Activated naive CD8-positive, alpha-beta T cell treated with anti-CD3 and anti-CD28 coated beads, Interleukin-2, amount 50 U/mL, for 24 hours (primary cell): ENCODE measurements at places on chromosomes 4 and X.

DNA sequence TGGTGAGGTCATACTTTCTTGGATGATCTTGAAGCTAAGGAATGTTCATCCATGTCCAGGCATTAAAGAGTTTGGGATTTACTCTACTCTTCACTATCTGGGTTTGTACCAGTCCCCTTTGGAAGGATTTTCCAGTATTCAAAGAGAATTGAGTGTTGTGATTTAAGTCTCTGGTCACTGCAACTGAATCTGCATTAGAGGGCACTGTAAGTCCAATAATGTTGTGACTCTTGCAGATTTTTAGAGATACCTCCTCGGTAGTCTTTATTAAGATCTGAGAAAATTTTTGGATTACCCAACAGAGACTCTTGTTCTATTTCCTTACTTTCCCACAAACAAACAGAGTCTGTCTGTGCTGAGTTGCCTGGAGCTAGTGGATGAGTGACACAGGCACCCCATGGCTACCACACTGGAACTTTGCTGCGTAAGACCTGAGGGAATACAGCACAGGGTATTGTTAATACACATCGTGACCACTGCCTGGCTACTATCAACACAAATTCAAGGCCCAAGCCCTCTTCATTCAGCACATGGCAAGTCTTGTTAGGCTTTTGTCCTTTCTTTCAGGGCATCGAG is 357.1 kb upstream of the KLHL4 start:
- H3K36me3 ChIP-seq, result no peaks in the 10 kb centered on the region
- DNase-seq, result no peak

DNA sequence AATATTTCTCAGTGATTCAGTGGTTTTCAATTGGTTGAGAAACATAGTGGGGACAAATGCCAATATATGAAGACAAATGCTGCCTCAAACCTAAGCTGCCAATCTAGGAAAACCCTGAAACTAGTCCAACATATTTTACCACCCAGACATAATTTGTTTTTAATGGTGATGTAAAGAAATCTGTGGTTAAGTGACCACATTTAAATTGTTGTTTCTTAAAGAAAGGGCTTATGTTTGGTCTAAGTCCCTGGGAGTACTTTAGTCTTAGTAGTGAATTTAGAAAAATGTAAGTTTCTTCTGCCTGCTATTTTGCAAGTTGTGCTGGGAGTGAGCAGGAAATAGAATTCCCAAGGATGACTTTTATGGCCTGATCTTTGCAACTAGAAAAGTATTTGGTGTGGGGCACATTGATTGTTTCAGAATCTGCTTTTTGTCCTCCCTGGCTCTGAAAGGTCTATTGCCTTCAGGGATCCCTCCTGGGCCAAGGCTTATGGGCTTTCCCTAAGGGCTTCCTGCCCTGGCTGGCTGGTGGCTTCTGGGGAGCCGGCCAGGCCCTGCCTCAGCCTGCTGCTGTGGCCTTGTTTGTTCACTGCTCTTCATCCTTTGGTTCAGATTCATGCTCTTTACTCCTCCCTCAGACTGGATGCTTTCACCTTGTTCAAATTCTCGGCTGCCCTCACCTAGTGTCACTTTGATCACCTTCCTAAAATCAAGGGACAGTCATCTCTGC is 169.8 kb upstream of the JADE1 start:
- H3K27ac ChIP-seq, result no peak overlapping the region
- no peaks in the 10 kb centered on the region for H3K4me1 ChIP-seq
- no peaks in the 10 kb centered on the region for H3K27me3 ChIP-seq
- no peaks in the 10 kb centered on the region for H3K36me3 ChIP-seq
- DNase-seq, result no peak
- H3K4me3 ChIP-seq, result no peak overlapping the region

DNA sequence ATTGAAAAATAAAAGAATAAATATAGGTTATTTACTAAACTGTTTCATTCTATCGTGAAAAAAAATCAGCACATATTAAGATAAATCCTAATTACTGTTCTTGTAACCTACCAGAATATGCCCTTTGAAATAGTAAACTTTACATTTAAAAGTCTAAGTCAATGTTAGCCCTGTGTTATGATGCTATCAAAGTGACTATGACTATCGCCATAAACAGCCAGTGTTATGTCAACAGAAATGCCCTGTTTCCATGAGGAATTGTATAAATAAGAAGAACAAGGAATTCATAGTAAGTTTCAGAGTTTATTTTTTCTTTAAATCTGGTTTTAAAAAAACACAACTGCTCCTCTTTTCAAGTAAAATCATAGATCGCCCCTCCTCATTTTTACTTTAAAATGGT is 11.4 kb downstream of the NR3C2 start:
- DNase-seq, result no peak
- no peaks in the 10 kb centered on the region for H3K27me3 ChIP-seq
- no peak overlapping the region for H3K4me3 ChIP-seq

DNA sequence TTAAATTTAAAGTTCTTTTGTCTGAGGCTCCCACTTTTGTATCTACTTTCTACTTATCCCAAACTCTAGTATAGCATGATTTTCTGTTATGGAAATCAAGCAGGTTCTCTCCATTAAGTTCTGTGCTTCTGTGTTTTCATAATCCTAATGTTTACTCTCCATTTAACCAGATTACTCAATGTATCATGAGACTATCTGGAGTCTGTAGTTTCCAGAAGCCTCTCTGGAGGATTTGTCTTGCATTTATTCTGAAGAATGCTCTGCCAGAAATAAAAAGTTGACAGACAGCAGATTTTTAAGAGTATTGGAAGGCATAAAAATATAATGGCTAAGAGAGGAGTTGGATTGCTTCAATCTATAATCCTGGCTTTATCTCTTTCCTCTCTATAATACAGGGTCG is 39.2 kb upstream of the PLS3 start:
- H3K36me3 ChIP-seq, result no peaks in the 10 kb centered on the region
- H3K4me3 ChIP-seq, result no peak overlapping the region
- no peak for DNase-seq

- no peaks in the 10 kb centered on the region for H3K36me3 ChIP-seq
- H3K4me1 ChIP-seq, result no peaks in the 10 kb centered on the region
- no peak overlapping the region for H3K27ac ChIP-seq
Observed at GRCh38 chrX:23374291-23374690, 39.6 kb downstream of the PTCHD1 start.

GRCh38 chr4:32962100-32962499 is 2241.9 kb downstream of the PCDH7 start:
- H3K4me3 ChIP-seq, result no peak overlapping the region
- no peak overlapping the region for H3K27ac ChIP-seq
- no peaks in the 10 kb centered on the region for H3K4me1 ChIP-seq
- DNase-seq, result no peak

DNA sequence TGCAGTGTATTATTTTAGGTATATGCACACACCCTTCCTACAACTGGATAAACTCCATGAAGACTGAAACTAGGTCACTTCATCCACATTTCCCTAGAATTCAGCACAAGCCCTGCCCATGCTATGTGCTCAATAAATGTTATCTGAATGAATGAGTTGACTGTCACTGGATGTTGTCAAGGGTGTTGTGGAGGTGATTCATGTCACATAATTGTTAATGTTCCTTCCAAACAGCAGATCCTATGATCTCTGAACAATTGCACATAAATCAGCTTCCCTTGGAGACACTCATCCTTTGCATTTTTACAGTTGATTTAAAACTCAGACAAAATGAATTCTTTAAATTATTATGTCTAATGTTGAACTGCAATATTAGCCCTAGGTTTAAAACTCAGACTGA is 154.7 kb downstream of the TSPAN5 start:
- H3K27ac ChIP-seq, result no peak overlapping the region
- H3K36me3 ChIP-seq, result peaks cover 35% of the 10 kb centered on the region
- no peaks in the 10 kb centered on the region for H3K27me3 ChIP-seq
- no peak for DNase-seq
- peaks cover 36% of the 10 kb centered on the region for H3K4me1 ChIP-seq

- H3K27ac ChIP-seq, result no peak overlapping the region
- H3K27me3 ChIP-seq, result peaks cover 3% of the 10 kb centered on the region
- no peak for DNase-seq
- H3K36me3 ChIP-seq, result no peaks in the 10 kb centered on the region
- no peak overlapping the region for H3K4me3 ChIP-seq
- H3K4me1 ChIP-seq, result no peaks in the 10 kb centered on the region
Observed at GRCh38 chr4:22356987-22357596, 158.8 kb downstream of the ADGRA3 start.

- peaks cover 1% of the 10 kb centered on the region for H3K36me3 ChIP-seq
- peaks cover 58% of the 10 kb centered on the region for H3K27me3 ChIP-seq
- DNase-seq, result no peak
- H3K27ac ChIP-seq, result no peak overlapping the region
- H3K4me1 ChIP-seq, result peaks cover 12% of the 10 kb centered on the region
Observed at GRCh38 chr4:54661169-54661568, 3.4 kb downstream of the KIT start.

- no peak overlapping the region for H3K4me3 ChIP-seq
- H3K27ac ChIP-seq, result no peak overlapping the region
- no peaks in the 10 kb centered on the region for H3K27me3 ChIP-seq
- no peak for DNase-seq
Observed at GRCh38 chr4:26171941-26172340, 148.9 kb upstream of the RBPJ start.
